ENCODE measurements at places on chromosomes 2 and 18. TPM values are rescaled to one million over a fixed set of nuclear protein-coding genes. Genes with fewer than 3 reads are reported as not detected.

GRCh38 chr2:151904021-151904420 is 75.8 kb upstream of the ARL5A start:
- DNase-seq = no peak

- DNase-seq = no peak
Observed at GRCh38 chr2:80035749-80036285, 268.7 kb downstream of the LRRTM1 start.

- DNase-seq = no peak
Observed at GRCh38 chr18:75280427-75281280, 70.1 kb downstream of the TSHZ1 start.

- no peak for DNase-seq
Observed at GRCh38 chr18:73826098-73826497, 321.5 kb downstream of the FBXO15 start.

The MRPL44 gene
- 42.8 TPM for polyA plus RNA-seq

DNA sequence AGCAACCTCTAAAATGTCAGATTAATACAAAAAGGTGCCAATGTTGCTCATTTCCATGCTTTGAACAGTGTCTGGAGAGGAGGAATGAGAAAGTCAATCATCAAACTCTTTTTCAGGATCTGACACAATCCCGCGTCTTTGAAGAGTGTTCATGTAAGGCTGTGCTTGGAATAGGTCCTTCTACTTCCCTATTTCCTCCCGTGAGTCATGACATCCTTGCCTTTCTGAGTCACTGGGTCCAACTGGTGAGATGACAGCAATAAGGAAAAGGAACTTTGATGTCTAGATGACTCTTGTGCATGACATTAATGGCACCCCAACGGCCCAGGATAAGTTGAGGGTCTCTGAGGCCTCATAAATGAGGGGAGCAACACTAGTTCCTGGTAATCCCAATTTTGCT is 109.0 kb upstream of the CELF4 start:
- no peak for DNase-seq

The TTC32 gene
- polyA plus RNA-seq = 39.8 TPM

DNA sequence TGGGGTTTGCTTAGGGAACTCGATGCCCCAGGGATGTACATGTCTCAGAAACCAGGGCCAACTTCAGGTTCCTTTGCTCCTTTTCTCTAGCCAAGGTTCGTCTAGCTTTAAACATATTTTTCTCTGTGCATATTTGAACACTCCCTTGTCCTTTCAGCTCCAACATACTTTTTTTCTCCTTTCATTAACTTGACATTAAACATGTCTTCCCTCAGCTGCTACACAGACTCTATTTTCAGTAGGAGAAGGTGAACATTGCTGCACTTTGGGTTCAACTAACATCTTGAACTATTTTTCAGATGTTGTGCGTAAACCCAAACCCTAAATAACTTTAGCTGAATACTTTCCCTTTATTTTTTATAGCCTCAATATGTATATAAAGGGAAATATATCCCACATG is 212.9 kb downstream of the MTX2 start:
- no peak for DNase-seq

GRCh38 chr2:200095436-200095835 is 140.1 kb downstream of the MAIP1 start:
- DNase-seq = no peak

The LONRF2 gene
- 3.1 TPM for polyA plus RNA-seq

The DLX2 gene
- 0.25 TPM for polyA plus RNA-seq

DNA sequence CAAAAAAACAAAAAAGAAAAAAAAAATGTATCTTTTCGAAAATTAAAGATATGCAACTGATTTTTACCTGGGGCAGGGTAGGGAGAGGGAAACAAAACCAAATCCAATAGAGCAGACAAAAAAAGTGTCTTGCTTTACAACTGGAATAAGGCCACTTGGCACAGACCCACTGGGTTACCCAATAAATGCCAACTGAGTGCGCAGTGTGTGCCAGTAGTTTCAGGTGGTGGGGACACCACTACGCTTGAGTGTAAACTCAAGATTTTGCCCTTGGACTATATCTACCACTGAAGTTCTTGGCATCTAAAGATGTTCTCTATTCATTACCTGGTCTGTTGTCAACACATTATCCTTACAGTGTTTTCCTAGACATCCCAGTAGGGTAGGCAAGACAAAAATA is 16.3 kb downstream of the VPS4B start:
- DNase-seq = no peak

The UGT1A4 gene
- polyA plus RNA-seq = not detected

DNA sequence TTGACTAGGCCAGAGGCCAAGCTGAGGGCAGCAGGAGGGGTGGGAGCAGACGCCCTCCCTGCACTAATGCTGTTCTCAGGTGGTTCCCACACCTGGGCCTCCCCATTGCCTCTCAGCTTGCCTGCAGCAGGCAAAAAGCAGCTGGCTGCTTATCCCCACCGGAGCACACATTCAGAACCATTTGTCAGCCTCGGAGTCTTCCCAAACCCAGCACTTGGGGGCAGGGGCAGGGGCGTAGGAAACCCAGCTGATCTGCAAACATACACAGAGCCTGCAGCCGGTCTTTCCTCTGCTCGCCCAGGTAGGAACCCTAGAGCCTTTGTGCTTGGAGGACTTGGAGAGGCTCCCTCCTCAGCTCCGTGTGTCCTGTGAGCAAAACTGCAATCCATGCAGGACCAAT is 249.8 kb downstream of the CYP26B1 start:
- no peak for DNase-seq

The PJVK gene
- 10.6 TPM for polyA plus RNA-seq

GRCh38 chr2:42052702-42053481 is 5.1 kb downstream of the PKDCC start:
- no peak for DNase-seq

The C1QL2 gene
- polyA plus RNA-seq = not detected

The CTLA4 gene
- not detected for polyA plus RNA-seq

GRCh38 chr2:128681507-128681906 is 362.8 kb upstream of the HS6ST1 start:
- no peak for DNase-seq

DNA sequence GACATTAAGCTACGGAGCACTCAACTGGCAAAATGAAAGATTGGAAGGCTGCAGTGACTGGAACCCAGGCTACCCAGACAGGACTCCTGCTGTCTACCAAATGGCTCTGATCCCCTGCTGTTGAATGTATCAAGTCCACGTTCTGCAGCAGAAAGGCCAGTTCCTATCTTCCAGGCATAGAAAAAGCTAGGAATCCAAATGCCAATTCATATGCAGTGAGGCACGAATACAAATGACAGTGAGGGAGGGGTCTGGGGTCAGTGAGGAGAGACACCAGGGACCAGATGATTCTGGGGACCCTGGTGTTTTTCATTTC is 5.3 kb downstream of the NRP2 start:
- DNase-seq = no peak

The XRCC5 gene
- 354 TPM for polyA plus RNA-seq

DNA sequence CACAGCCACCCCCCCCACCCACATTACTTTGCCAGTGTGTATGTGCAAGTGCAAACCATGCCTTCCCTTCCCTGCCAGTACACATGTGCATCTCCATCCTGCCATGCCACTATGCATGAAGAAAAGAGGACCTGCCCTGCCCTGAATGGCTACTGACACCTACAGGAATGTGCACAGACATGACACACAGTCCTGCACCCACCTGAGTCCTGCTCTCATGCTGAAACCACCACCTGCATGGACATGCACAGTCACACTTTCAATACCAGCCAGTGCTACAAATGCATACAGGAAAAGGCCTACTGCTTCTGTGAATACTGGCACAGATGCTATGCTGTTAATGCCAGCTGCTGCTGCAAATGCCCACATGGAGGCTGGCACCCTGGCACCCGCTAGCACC is 334.4 kb upstream of the DLGAP1 start:
- DNase-seq = no peak

Data from right renal pelvis (tissue), 4 donors.